ENCODE measurements at places on chromosomes 1 and 21.

GRCh38 chr1:42908046-42908445 is 50.6 kb downstream of the SLC2A1 start:
- DNase-seq, result no peak

DNA sequence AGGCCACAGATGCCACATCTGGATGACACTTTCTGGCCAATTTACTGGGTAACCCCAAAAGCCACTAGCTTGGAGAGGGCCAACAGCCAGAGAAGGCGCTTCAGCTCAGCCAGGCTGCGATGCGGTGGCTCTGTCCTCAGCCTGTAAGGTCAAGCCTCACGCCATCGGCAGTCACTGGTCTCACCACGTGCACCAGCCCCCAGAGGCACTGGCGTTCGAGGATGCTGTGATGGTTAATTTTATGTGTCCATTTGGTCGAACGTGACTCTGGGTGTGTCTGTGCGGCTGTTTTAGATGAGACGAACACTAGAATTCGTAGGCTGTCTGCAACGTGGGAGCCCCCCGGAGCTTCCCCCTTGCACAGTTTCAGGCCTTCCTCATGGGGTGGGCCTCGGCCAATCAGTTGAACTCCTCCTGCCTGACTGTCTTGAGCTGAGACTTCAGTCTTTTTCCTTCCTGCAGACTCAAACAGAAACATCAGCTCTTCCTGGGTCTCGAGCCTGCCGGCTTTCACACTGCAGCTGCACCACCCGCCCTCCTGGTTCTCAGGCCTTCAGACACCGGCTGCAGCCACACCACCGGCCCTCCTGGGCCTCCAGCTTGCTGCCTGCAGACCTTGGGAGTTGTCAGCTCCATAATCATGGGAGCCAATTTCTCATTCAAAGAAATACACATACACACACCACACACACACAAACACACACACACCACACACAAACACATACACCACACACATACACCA is 41.6 kb upstream of the SLC45A1 start:
- DNase-seq, result no peak

GRCh38 chr1:61109158-61109557 is 26.8 kb downstream of the NFIA start:
- no peak for DNase-seq

- no peak for DNase-seq
Measured at GRCh38 chr1:116284819-116285390, 88.1 kb upstream of the ATP1A1 start.

GRCh38 chr1:195278644-195279043 is 1329.6 kb downstream of the KCNT2 start:
- no peak for DNase-seq

- DNase-seq, result no peak
Measured at GRCh38 chr1:43994794-43995790, 3.7 kb downstream of the CCDC24 start.

DNA sequence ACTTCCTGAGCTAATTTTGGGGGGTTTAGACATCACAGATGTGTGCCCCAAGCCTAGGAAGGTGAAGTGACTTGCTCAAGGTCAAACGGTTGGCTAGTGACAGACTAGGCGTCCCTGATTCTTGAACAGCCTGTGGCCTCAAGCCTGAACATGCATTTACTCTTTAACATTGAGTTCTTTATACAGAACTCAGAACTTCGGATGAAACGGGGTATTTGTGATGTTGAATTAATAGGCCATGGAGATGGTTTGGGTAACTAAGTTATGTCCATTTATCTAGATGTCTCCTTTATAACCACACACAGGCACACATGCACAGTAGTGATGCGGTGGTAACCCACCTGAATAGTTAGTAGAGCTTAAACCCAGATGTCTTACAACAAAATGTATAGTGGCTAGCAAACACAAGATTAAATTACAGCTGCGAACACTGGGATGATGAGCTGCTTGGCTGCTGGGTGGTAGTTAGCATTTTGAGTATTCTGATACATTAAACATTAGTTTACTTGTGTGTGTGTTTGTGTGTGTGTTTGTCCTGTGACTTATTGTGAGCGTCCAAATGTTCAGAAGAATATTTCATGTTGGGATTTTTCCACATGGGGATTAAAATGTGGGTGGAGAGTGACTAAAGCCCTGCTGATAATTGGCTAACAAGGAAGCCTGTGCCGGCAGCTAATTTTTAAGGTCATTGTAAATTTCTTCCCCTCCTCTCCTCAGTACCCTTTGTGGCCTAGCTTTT is 2.3 kb downstream of the ATP1A1 start:
- peak; percentile 74 for DNase-seq

DNA sequence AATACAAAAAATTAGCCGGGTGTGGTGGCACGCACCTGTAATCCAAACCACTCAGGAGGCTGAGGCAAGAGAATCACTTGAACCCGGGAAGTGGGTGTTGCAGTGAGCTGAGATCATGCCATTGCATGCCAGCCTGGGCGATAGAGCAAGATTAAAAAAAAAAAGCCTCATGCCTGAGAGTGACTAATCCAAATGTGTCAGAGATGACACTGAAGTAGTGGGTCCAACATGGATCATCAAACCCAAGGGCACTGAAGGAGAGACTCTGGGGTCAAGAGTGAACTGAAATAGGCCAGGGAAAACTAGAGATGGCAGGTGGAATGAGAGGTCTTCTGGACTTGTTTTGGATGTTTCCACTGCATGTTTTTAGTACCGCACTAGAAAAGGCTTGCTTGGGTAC is 10.2 kb upstream of the CACHD1 start:
- DNase-seq, result no peak

GRCh38 chr1:211865180-211865579 is 34.6 kb upstream of the LPGAT1 start:
- no peak for DNase-seq

GRCh38 chr1:51842261-51842660 is 36.3 kb downstream of the NRDC start:
- no peak for DNase-seq

GRCh38 chr1:243740255-243740999 is 109.6 kb downstream of the AKT3 start:
- no peak for DNase-seq

- DNase-seq, result no peak
Measured at GRCh38 chr21:31371715-31372470, 27.8 kb upstream of the TIAM1 start.
